ENCODE measurements at places on chromosomes 1 and 21.

- DNase-seq, result no peak
Observed at GRCh38 chr1:19029191-19030085, 73.0 kb upstream of the IFFO2 start.

GRCh38 chr1:167648252-167648849, 18.3 kb downstream of the RCSD1 start:
- DNase-seq, result no peak

DNA sequence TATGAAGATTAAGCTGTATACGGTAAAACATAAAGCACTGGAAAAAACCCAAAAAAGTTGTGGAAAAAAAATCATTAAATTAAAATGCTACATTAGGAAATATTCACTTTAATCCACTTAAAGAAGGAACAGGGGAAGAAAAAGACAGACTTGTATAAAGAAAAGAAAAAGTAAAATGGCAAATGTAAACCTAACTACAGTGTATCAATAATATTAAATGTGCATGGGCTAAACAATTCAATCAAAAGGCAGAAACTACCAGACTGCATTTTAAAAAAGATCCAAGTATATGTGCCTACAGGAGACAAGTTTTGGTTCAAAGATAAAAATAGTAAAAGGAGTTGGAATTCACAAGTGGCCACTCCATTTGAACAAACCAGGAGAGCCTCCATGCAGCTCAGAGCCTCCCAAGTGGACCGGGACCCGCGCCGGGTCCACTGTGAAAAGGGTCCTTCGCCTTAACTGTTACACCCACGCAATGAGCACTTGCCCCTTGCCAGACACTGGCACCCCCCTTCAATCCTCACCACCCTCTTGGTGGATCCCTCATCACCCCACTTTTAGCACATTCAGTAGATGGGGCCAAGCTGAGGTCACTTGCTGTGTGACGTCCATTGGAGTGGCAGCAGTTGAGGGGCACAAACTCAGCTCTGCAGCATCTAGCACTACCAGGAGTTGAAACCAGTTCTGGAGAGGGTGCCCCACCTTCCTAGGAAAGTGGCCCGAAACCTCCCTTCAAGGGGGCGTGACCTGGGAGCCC, 898 bp downstream of the C1orf174 start:
- no peak for DNase-seq

DNA sequence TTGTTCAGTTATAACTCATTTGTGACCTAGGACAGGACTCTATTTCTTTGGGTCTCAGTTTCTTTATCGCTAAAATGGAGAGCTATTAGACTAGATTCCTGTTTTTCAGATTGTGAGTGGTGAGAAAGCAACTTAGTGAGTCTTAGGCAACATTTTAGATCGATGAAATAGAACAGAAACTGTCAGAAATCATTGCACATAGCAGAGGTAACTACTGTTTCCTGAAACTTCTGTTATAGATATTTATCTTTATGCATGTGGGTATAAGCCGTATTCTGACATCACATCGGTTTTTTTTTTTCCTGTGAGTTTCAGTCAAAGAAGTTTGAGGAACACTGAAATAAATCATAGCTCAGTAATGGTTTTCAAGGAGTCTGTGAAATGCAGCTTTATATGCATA, 42.1 kb upstream of the DNAJC6 start:
- DNase-seq, result no peak

GRCh38 chr1:203028067-203028783, 1.9 kb downstream of the PPFIA4 start:
- no peak for DNase-seq
